ENCODE measurements at places on chromosomes 3 and 15.

DNA sequence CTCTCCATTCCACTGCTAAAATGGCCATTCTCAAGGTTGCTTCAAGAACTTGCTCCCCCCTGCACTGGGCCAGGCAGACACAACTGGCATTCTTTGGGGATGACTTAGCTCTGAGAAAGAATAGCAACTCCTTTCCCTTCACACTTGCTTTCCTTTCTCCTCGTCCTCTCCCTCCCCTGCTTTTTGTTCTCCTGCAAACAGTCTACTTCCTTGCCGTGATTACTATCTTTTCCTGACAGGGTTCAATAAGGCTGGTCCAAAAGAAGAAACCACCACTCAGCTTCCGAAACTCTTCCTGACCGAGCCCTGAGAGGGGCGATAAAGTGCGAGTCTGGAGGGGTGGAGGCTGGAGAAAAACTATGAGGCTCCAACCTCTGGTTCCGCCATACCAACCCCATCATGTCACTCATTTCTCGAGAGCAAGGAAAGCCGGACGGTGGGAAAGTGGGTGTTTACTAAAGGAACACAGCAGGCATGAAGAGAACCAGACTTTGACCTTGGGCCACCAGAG is 5.0 kb downstream of the AMOTL2 start:
- DNase-seq = no peak

DNA sequence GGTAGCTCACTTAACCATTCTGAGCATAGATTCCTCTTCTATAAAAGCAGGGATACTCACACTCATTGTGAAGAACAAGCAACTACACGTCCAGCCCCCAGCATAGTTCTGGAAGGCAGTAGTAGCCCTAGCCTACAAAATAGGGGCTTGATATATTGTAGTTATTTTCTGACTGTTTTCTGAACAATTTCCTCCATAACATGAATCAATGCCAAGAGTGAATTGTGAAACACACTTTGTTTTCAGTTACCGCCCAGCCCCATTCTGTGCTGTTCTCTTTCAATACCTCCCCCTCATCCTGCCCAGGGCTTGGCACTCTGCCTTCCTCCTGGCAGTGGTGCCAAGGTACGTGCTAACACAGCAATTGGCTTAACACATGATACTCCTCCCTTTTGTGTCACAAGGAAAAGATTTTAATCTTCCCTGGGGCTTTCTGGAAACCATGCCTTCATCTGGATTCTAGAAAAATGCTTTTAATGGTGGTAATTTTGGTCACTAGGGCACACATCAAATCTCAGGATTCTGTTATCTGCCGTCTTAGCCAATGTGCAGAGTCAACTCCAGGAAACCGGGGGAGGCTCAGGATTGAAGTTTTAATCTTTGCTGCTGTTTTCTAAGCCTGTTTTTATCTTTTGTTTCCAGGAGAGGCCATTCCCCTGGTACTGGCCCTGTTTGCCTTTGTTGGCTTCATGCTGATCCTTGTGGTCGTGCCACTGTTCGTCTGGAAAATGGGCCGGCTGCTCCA is 37.2 kb downstream of the IL20RB start:
- no peak for DNase-seq

DNA sequence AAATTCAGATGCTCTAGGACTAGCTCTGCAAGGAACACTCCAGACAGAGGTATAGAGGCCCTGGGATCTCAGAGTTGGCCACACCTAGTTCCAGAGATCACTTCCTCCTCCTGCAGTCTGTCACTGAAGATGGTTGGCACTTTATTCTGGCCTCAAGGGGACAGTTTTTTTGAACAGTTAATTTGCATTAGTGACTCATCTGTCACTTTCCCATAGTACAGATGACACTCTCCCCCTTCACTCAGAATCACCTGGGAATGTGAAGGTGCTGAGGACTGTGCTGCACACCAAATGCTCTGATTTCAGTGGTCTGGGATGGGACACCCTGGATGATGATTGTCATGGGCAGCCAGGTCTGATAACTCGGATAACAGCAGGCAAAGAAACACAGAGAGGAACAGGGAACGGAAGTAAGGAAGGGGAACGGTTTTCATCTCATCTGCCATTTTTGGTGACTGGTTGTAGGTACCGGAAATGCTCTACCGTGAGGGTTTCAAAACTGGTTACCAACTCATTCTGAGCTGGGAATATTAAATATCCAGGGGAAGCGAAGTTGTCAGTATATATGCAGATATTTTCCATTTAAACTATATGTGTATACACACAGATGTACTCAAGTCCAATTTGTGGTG is 232.5 kb upstream of the ST8SIA2 start:
- DNase-seq = no peak

DNA sequence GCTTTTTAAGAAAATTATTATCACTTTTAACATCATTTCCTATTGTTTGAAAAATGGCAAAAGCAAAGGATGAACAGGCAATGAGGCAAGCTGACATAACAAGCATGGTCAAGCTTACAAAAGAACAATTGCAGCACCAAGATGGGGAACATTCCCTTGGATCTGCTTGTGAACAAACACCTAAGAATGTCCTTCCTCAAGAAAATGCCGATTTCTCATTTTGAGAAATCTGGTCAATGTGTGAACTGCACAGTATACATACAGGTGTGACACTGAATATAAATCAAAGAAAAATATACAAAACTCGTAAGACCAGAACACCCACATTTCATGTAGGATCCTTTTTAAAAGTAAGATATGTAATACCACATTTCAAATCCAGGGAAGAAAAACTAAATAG is 58.9 kb downstream of the LRRFIP2 start:
- DNase-seq = no peak

DNA sequence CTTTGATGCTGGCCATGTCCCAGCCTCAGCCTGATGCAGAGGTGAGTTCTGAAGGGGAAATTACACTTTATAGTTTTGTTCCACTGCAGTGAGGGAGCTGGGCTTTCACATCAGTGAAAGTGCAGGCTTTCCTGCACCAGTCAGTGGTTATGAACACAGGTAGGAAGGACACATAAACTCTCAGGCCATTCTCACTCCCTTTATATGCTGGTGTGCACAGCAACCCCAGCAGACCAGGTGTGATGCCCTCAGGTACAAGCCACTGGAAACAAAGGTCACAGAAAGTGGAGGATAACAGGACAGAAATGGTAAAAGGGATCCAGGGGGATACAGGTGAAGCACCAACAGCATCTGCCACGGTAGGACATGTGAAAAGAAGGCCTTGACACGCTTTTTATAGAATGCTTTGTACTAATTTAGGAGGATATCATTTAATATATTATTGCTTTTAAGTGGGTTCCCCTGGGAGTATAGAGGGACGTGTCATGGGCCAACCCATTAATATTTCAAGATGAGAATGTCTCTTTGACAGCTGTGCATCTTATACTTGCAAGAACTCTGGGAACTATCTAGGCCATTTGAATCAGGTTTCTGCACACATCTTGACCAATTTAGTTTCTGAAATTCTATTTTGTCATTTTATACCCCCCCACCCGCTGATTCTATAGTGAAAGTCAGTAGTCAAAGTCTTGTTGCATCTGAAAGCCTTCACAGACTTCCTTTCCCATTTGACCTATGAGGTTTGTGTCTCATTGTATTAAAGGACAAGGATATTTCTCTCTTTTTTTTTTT is 25.0 kb upstream of the BLM start:
- DNase-seq = no peak

DNA sequence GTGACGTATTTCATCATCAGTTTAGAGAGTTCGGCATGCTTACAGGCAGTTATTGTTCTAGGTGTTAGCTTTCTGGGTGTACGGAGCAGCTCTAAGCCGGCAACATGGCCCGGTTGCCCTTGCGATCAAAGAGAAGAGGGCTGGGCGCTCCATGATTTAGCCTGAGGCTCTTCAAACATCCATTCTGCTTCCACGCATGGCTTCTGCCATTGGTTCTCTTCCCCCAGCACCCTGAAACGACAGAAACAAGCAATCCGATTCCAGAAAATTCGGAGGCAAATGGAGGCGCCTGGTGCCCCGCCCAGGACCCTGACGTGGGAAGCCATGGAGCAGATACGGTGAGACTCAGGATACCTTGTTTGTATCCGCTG is 574 bp downstream of the NGRN start:
- DNase-seq = no peak

DNA sequence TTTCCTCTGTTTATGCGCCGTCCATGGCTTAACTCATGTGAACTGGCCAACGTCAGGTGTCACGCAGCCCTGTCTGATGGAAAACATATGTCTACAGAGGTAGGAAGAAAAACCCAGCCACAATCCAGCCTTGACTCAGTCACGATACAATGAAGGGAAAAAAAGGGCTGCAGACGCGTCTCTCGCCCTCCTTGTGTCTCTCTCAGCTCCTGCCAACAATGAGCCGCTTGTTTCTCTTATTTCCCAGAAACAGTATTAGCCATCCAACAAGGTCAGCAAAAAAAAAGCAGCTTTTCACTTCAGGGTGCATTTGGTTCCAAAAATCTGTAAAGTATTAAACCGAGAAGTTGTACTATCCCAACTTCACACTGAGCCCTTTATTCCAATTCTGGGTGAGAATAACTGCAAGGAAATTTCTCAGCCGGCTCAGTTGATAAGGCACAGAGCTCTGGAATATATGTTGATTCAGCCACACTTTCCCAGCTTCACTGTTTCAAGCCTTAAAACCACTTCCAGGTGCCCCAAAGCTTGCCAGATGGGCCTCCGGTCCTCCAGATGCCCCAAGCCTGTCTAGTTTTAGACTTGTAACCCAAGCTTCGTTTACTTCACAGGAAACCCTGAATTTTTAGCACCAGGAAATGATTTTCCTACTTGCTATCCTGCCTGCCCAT is 79.4 kb downstream of the TM4SF4 start:
- DNase-seq = no peak

DNA sequence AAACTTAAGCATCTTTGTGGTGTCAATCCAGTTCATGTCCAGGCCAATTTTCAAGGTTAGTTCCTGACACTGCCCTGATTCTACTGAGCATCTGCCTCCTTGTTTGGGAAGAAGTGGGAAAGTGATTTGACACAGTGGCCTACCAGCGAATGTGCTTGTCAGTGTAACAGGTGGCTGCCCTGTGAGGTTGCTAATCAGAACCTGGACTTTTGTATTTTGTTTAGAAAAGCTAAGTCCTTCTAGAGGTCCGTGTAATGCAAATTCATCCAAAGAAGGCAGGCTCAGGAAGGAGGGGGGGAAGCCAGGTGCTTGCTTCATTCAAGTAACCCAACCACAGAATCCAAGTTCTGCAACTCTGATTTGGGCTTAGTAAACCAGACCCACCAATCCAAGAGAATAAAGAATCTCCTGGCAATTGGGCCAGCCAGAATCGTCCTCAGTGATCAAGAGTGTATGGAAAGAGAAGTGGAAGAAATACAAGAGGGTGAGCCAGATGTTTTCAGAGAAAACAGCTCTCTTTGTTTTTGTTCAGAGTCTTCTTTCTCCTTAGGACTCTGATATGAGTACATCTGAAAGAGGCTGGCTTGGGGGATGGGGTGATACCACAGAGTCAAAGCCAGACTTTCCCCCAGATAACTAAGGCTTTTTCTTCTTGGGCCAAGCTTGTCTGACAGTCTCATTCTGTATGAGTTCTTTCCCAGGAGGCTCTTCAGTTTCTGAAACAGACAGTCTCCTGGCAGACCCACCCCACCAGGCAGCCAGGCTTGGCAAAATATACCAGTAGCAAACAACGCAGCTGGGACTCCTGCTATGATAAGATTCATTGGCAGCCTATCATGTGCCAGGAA is 508.9 kb upstream of the TBL1XR1 start:
- no peak for DNase-seq

DNA sequence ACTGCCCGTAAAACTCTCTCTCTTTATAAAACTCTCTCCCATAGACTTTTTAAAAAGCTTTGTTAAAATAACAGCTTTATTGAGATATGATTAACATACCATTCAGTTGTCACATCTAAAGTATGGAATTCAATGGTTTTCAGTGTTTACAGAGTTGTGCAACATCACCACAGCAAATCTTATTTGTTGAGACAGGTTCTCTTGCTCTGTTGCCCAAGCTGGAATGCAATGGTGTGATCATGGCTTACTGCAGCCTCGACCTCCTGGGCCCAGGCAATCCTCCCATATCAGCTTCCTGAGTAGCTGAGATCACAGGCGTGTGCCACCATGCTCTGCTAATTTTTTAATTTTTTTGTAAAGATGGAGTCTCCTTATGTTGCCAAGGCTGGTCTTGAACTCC is 35.9 kb upstream of the TRAK1 start:
- no peak for DNase-seq

GRCh38 chr3:157067114-157067513 is 92.8 kb downstream of the CCNL1 start:
- DNase-seq = no peak

DNA sequence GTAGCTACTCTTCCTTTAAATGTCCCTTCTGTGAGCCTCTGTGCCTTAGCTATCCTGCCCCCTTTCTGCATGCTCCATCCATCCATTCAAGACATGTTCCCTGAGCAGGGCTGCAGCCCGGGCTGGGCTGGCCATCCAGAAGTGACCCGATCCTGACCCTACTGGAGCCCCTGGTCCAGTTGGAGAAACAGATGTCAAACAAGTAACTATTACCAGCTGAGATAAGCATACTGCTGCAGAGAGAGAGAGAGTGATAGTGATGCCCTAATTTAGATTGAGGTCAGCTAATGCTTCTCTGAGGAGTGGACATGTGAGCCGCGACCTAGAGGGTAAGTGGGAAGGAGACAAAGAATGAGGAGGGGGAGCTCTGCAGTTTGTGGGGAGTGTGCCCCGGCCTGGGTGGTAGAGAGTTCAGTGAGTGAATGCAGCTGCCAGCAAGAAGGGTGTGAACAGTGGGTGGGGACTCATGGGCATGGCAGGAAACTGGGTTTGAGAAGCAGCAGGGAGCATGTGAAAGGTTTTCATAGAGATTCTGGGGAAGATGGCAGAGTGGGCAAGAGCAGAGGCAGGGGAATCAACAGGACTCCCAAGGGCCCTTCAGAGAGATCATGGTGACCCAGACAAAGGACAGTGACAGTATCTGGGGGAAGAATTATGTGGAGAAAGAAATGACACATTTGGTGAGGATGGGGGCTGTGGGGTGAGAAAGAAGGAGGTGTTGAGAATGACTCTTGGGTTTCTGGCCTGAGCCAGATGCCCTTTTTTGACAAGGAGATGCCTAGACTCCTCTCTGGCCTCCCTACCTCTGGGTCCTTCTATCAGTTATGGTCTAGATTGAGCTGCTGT is 44.9 kb downstream of the CHCHD6 start:
- no peak for DNase-seq

- DNase-seq = no peak
Observed at GRCh38 chr3:107198581-107199181, 178.6 kb upstream of the CCDC54 start.

DNA sequence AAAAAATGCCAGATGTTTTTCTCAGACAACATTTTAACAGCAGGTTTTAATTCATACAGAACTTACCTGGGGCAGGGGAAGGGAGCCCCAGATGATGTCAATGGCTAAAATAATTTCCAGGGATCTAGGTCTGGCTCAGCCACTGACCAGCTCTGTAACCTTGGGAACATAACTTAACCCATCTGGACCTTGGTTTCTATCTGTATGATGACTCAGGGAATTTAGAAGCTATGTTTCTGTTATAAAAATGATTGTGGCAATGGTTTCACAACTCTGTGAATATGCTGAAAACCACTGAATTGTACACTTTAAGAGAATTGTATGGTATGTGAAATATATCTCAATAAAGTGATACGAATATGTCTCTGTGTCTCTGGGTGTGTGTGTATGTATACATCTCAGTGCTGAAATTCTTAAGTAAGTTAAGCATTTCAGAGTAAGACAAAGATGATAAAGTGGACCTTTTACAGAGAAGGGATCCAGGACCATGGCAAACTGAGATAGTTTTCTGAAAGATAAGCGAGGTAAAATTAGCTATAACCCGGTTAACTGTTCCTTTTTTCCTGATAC is 2.9 kb downstream of the SH3GL3 start:
- no peak for DNase-seq
